ENCODE measurements at places on chromosomes 16 and 17.

GRCh38 chr17:59627770-59628171 lies 8.1 kb downstream of the CLTC start:
- no peak for DNase-seq

- DNase-seq: no peak
Measured at GRCh38 chr16:87141402-87141801, 175.8 kb downstream of the C16orf95 start.

- no peak for DNase-seq
Measured at GRCh38 chr17:52244689-52245088, 86.2 kb upstream of the CA10 start.

- DNase-seq: peak; percentile 32
Measured at GRCh38 chr16:27951489-27952120, 111.9 kb downstream of the GSG1L start.
